ENCODE measurements at places on chromosomes 13 and 19.

DNA sequence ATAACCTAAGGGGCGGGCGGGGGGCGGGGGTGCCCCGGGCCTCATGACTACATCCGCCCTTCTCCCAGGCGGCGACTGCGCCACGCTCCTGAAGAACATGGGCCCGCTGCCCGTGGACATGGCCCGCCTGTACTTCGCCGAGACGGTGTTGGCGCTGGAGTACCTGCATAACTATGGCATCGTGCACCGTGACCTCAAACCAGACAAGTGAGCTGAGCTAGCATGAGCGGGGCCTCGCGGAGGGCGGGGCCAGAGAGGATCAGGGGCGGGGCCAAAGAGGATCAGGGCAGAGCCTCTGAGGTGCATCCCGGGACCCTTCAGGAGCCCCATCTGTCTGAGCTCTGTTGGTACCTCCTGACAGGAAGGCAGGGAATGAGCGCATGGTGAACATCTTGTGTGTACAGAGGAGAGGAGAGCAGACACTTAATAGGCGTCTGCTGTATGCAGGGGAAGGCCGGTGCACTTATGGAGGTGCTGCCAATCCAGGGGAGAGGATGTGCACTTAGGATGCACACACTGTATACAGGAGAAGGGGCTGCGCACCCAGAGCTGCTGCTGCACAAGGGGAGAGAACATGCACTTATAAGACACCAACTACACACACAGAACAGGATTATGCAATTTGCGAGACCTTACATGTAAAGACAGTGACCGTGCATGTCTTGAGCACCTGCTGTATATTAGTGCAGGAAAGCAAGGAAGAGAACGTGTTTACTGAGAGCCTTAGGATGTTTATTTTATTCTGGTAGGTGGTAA lies 20.9 kb upstream of the PIK3R2 start:
- DNase-seq: no peak

GRCh38 chr13:25473864-25474263 lies 102.1 kb downstream of the ATP8A2 start:
- DNase-seq: no peak

DNA sequence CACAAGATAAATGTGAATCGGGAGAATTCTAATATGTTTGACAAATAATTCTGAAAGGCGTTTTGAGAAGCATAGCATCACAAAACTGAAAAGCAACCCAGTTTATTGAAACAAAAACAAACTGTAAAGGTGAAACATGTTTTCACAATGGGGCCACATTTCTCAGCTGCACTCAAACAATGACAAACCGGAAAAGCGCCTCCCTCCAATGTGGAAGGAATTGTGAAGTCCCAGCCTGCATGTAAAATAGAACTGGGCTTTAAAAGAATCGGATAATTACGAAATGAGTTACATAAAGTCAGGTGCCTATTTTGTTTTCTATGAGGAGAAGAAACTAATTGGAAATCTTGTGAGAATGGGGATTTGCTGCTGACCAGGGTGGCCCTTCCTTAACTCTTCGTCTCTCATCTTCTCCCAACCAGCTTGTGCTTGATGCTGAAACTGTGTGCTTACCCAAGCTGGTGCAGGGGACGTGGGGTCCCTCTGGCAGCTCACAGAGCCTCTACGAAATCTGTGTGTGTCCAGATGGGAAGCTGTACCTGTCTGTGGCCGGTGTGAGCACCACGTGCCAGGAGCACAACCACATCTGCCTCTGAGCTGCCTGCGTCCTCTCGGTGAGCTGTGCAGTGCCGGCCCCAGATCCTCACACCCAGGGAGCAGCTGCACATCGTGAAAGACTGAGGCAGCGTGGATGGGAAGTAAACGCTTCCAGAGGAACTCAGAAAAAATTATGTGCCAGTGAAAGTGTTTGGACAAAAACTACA lies 109.4 kb downstream of the SACS start:
- no peak for DNase-seq

- no peak for DNase-seq
Measured at GRCh38 chr13:49052813-49053212, 77.1 kb downstream of the FNDC3A start.

DNA sequence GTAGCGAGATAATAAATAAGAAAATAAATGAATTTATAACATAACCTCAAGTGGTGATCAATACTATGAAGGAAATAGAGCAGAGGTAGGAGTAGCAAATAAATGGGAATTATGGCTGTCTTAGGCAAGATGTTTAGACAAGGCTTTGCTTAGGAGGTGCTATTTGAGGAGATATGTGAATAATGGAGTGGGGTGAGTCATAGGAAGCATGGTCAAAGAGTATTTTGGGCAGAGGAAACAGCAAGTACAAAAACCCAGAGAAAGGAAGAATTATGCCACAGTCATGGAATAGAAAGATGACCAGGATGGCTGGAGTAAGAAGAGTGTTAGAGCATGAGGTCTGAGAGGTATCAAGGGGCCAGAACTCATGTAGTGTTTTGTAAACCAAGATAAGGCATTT lies 33.6 kb upstream of the LPAR6 start:
- no peak for DNase-seq

GRCh38 chr19:34118879-34119748 lies 53.2 kb upstream of the LSM14A start:
- DNase-seq: no peak

DNA sequence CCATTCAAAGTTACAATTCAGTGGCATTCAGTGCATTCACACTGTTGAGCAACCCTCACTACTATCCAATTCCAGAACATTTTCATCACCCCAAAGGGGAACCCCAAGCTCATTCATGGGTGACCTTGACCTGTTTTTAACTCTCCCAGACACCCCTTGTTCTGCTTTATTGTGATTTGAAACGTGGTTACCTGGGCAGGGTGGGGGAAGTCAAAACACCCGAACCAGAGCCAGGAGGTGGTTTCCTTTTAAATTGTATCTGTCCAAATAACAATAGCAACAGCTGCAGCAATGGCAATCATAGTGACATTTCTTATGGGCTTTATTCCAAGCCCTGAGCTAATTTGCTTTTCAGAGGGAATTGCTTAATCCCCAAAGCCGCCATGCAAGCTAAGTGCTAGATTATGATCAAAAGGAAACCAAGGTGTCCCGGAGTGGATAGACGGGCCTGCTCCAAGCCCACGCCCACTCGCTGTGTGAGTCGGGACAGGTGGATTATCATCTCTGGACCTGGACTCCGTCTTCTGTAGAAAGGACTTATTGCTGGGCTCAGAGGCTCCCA lies 6.1 kb downstream of the PTGIR start:
- DNase-seq: no peak

DNA sequence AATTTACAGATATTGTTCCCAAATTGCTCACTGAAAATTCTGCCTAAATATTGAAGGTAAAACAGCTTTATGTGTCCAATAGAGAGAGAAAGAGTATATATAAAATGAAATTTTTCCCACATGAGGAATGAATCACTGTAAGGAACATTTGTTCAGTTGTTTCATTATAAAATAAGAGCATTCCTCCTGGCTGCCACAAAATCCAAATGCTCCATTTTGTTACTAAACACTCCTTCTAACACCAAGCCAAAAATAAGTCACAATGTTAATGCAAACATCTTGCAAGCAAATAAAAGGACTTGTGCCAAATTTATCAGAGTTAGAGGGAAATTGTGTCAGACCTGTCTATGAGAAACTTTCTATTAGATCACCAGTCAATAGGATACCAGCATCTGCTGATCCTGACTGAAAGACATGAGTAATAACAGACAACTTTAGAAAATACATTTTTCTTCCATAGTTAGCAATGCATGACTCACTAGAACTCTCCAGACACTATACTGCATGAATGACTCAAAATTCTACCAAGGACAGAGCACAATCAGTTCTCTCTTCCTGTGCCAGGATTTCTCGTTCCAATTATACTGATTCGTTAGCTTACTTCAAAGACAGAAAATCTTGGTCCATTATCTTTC lies 83.5 kb upstream of the FNDC3A start:
- no peak for DNase-seq

DNA sequence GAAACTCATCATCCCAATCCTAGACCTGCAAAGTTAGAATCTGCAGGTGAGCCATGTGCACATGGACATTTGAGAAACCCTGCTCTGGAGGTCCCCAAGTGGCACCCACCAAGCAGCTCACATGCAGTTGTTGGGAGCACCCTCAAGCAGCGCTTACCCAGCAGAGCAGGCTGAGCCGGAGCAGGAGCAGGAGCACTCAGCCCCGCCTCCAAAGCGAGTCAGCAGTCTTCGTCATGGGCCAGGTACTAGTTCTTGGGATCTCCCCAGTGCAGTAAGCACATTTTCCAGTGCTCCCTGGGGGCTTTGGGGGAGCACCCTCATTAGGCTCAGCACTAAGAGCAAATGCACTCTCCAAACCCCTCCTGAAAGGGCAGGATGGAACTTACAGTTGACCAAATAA lies 572.7 kb downstream of the IRS2 start:
- no peak for DNase-seq

DNA sequence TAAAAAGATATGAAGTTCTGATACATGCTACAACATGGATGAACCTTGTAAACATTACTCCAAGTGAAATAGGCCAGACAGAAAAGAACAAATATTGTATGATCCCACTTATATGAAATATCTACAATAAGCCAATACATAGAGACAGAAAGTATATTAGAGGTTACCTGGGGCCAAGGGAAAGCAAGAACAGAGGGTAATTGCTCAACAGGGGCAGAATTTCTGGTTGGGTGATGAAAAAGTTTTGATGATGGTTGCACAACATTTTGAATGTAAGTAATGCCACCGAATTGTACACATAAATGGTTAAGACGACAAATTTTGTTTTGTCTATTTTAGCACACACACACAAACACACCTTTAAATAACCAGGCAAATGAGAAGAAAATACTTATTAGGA lies 268.4 kb downstream of the FOXO1 start:
- DNase-seq: no peak

- DNase-seq: no peak
Measured at GRCh38 chr13:47129461-47129860, 232.6 kb upstream of the HTR2A start.

GRCh38 chr19:13839130-13839937 lies 37.6 kb upstream of the NANOS3 start:
- DNase-seq: peak; percentile 76

GRCh38 chr19:41529484-41530183 lies 46.3 kb upstream of the CEACAM21 start:
- DNase-seq: no peak
